MV-4-11 (cell line): ENCODE measurements at places on chromosomes 6 and 20.

DNA sequence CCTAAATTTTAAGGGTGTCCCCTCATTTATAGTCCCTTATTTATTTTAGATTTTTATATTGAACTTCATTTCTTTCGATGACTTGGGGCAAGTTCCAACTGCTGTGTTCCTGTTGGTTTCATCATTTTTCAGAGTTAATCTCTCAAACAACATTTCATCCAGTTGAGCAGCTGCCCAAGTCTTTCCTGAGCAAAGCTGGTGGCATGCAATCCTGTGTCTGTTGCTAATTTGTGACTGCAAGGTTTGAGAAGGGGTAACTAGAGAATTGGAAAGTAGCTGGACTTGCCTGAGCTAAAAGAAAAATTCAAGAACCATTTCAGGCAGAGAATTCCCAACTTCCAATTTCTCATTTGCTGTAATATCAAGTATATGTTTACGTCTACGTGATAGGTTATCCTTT lies 881.5 kb upstream of the SLC35B3 start:
- no peak for DNase-seq

- DNase-seq: no peak
These were observed 19.8 kb downstream of the RFPL4B start for GRCh38 chr6:112366695-112367553.

DNA sequence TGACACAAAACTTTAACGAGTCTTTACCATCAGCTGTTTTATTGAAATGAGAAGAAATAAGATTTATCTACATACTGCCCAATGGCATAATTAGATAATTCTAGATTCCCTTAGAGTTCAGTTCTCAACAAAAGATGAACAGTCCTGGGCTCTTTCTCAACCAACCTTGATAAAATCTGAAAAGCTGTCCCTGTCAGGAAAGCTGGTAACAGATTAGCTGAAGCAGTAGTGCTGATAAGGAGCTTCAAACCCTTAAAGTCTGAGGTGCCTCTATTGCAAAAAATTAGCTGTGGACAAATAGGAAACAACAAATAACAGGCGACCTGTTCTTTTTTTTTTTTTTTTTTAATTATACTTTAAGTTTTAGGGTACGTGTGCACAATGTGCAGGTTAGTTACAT lies 35.9 kb upstream of the FAM135A start:
- DNase-seq: no peak

DNA sequence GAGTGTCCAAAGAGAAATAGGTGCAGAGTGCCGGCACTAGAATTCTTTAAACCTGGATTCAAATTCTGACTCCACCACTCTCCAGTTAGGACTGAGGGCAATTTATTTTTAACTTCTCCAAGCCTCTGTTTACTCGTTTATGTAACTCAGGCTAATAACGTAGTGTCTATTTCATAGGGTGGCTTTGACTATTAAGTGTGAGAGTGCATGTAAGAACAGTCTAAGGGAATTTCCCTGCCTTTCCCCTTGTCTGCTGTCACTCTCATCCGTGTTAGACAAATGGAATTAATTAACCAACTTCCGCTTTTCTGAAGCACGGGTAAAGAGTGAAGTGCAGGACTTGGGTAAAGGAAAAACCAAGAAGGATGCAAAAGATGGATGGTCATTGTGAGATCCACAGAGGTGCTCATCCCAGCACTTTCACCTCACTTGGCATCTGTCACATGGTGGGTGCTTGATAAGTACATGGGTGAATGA lies 4.1 kb upstream of the ZKSCAN8 start:
- DNase-seq: peak; percentile 67

DNA sequence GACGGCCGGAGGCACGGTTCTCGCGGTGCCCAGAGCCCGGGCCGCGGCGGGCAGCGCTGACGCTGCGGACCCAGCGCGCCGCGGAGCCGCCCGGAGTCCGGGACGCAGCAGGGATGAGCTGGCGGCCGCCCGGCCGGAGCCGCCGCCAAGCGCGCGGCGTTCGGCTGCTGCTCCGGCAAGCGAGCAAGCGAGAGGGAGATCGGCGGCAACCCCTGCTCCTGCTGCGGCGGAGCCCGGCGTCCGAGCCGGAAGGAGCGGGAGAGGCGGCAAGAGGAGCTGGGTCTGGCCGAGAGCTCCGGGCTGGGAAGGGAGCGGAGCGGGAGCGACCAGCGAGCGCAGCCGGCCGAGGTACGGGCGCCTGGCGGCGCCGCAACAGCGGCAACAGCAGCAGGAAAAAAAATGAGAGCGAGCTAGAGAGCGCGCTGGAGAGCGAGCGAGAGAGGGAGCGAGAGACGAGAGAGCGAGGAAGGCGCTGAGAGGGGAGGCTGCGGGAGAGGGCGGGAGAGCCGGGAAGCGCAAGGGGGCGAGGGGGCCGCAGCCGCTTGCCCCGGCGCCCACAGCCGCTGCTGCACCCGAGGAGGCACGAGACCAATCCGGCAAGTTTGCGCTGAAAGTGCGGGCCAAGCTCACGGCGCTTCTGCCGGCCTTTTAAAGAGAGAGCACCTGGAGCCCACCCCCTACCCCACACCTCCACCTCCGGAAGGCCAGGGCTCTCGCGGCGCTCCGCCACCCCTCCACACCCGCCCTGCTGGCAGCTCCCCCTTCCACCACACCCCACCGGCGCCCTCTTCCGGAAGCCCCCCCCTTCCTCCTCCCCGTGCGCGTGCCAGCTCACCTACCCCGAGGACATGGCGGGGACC lies 496 bp downstream of the GRM4 start:
- DNase-seq: no peak

- peak; percentile 91 for DNase-seq
These were observed 73.7 kb downstream of the PRND start for GRCh38 chr20:4795394-4795793.

DNA sequence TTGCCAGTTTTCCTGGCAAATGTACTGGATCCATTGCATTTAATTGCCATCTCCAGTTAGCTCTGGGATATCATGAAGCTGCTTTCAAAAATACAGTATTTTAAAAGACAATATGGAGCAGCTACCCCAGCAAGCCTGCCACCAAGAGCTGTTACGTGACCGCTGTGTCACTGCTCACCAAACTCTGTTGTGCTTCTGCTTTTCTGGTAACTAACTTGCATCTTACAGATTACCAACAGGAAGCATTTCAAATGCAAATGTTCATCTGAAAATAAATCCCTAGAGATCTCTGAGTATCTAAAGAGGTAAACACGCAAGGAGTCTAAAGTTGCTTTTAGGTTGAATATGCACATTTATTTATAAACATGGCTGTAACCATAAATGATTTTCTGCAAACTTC lies 1008.3 kb downstream of the KIF16B start:
- DNase-seq: peak; percentile 88

GRCh38 chr6:2078888-2079287 lies 166.5 kb downstream of the GMDS start:
- no peak for DNase-seq

DNA sequence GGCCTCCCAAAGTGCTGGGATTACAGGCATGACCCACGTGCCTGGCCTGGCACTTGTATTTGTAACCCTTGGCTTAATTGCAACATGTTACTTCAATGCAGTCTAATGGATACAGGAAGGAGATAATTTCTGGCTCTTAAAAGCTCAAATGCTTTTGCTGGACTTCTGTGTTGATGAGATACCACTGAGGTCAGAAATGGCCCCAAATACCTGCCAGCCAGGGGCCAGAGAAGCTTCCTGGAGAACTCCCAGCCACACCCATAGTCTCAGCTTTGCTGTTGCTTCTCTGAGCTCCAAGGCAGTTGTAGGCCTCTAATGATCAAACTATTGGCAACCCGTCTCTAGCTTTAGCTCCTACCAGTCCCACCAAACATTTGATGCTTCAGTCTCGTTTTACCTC lies 14.2 kb upstream of the ZNFX1 start:
- no peak for DNase-seq

DNA sequence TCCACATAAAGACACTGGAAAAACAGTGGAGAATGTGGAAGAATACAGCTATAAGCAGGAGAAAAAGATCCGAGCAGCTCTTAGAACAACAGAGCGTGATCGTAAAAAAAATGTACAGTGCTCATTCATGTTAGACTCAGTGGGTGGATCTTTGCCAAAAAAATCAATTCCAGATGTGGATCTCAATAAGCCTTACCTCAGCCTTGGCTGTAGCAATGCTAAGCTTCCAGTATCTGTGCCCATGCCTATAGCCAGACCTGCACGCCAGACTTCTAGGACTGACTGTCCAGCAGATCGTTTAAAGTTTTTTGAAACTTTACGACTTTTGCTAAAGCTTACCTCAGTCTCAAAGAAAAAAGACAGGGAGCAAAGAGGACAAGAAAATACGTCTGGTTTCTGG lies 57.1 kb downstream of the MAP3K4 start:
- no peak for DNase-seq

DNA sequence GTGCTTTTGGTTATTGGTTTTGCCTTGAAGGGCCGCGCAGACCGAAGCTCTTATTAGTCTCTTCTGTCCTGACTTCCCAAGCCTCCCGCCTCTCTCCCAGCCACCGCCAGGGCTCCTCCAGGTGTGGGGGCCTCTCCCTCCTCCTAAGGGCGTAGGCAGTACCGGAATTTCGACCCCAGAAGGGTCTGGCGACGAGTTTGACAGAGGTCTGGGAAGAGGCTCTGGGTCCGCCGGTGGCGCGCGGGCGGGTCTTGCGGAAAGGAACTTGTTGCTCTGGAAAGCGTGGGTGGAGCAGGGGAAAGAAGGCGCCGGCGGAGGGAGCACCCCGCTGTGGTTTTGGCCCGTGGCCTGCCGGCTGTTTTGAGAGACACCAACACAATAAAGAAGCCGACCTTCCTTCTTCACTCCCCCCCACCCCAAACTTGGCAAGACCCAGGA lies 1.8 kb downstream of the PCSK2 start:
- DNase-seq: no peak

- peak; percentile 79 for DNase-seq
These were observed 57.3 kb upstream of the TRAF3IP2 start for GRCh38 chr6:111662794-111663593.

GRCh38 chr6:166498228-166498627 lies 88.2 kb downstream of the RAMACL start:
- DNase-seq: no peak

- no peak for DNase-seq
These were observed 3.0 kb downstream of the VSTM2L start for GRCh38 chr20:37905671-37906613.

DNA sequence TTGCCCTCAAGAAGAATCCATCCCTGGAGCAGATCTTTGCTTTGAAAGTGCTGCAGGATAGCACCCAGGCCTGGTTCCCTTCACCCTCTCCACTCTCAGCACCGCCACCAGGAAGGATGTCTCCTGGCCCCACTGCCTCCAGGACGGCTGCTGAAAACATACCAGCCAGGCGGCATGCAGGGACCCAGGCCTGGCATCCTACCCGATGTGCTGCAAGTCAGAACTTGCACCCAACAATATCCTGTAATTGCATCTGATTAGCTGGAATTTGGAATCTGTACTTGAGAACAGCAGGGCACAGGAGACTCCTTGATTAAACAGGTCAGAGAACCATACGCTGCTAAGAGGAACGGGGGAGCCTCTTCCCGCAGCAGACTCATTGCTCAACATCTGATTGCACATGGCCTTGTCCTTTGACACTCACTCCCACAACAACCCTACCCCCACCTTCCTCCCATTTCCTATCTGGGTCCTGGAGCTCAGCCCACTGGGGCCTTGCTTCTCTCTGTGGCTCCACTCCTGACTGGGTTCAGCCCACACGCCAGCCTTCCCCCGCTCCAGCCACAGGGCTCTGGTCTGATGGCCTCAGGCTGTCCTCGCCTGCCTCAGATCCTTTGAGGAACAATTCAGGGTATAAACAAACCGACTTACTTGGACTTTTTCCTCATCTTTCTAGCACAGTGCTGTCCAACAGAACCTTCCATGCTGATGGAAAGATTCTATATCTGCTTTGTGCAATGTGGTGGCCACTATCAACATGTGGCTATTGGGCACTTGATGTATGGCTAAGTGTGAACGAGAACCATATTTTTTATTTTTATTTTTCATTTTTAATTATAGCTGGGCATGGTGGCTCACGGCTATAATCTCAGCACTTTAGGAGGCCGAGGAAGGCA lies 78.0 kb downstream of the FGD2 start:
- peak; percentile 98 for DNase-seq

GRCh38 chr6:16684896-16685554 lies 76.2 kb downstream of the ATXN1 start:
- peak; percentile 30 for DNase-seq

- no peak for DNase-seq
These were observed 35.5 kb upstream of the FOXC1 start for GRCh38 chr6:1574083-1574761.

- no peak for DNase-seq
These were observed 581.5 kb downstream of the MMUT start for GRCh38 chr6:48881551-48881950.

GRCh38 chr20:46179862-46180261 lies 61.7 kb downstream of the CD40 start:
- DNase-seq: no peak

- no peak for DNase-seq
These were observed 910 bp upstream of the PCSK2 start for GRCh38 chr20:17225851-17226409.

- no peak for DNase-seq
These were observed 340.7 kb downstream of the LMBRD1 start for GRCh38 chr6:69456086-69456485.

GRCh38 chr6:7532232-7532631 lies 9.2 kb upstream of the DSP start:
- no peak for DNase-seq

DNA sequence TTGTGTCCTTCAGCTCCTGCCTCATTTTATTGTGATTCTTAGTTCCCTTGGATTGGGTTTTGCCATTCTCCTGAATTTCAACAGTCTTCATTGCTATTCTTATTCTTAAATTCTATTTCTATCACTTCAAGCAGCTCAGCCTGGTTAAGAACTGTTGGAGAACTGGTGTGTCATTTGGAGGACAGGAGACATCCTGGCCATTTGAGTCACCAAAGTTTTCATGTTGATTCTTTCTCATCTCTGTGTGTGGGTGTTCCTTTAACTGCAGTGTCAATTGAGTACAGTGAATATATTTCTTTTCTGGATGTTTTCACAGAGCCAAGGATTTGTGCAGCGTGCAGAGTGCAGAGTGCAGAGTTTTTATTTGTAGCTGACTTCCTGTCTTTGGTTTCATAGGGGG lies 33.5 kb upstream of the TFB1M start:
- DNase-seq: no peak

DNA sequence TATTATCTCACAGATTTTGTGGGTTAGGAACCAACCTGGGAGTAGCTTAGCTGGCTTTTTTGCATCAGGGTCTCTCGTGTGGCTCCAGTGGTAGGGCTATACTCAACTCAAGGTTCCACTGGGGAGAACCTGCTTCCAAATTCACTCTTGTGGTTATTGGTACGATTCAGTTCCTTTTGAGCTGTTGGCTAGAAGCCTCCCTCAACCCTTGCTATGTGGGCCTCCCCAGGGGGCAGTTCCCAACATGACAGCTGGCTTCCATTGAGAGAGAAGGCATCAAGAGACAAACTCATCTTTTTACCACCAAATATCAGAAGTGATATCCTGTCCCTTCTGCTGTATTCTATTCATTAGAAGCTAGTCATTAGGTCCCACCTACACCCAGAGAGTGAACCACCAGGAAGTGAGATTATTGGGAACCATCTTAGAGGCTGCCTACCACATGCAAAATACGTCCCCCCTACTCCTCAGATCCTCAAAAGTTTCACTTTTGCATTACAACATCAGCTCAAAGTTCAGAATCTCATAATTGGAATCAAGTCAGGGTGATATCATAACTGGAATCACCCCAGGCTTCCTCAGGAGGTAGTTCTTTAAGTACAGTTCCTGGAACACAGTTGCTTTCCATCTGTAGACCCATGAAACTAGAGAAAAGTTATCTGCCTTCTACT lies 30.9 kb downstream of the MKKS start:
- no peak for DNase-seq
